ENCODE measurements at places on chromosomes 4 and X.

GRCh38 chr4:76659103-76659490, 224.1 kb downstream of the SHROOM3 start:
- DNase-seq, result no peak

- DNase-seq, result no peak
These were observed 464.4 kb upstream of the BOD1L1 start for GRCh38 chr4:14091966-14092365.

GRCh38 chrX:68999356-68999755, 165.9 kb downstream of the PJA1 start:
- DNase-seq, result no peak

GRCh38 chrX:47539860-47540259, 21.1 kb upstream of the ARAF start:
- DNase-seq, result no peak

DNA sequence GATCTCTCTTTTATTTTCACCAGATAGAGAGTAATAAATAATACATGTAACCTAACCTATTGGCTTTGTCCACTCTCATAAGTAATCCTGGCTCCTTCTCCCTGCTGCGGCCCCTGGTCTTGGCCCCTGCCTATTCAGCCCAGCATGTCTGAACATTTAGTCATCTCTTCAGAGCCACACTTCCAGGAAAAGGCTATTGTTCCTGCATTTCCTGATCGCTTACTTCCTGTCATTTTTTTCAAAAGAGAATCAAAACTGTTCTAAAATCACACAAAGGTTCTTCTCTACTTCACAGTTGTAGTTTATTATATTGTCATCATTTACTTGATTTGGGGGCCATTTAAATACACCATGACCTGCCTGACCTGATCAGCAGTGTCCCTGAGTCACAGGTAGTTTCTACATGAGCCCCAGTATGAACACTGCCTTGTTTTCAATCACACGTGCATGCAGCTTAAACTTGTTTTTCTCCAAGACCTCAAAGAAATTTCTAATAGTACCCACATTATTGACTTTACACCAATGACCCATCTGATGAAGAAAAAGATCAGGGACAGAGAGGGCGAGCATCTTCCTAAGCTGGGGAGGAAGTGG, 47.4 kb upstream of the KDR start:
- DNase-seq, result no peak
